HCT116 (cell line): ENCODE measurements at places on chromosomes 3 and 15.

DNA sequence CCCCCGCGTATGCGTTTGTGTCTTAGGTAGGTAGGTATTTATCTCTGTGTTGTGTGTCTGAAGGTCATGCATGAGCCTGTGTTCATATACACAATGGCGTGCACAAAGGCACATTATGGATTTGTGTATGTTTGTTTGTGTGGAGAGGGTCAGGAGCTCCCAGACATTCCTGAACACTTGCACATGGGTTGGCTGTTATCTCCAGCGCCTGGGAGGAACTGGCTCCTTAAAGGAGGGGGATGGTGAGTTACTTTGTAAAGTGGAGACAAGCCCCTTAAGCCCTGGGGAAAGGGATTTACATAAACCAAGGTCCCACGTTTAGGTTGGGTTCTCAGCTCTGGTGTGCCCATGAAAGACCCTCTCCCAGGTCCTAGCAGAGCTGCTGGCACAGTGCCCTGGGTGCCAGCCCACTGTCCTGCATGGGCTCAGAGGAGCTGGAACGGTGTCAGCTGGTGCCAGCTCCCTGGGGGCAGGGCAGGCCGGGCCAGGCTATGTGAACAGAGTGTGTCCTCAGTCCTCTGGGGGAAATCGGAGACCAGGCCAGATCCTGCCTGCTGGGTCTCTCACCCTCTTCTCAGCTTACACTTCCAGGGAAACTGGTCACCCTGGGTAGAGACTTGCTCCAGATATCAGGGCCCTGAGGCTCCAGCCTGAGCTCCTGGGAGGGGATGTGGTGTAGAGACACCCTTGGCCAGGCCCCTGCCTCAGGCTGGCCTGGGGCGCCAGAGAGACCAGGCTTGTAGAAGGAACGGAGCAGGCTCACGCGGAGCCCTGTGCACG lies 25.1 kb downstream of the SNX33 start:
- DNase-seq, result no peak

DNA sequence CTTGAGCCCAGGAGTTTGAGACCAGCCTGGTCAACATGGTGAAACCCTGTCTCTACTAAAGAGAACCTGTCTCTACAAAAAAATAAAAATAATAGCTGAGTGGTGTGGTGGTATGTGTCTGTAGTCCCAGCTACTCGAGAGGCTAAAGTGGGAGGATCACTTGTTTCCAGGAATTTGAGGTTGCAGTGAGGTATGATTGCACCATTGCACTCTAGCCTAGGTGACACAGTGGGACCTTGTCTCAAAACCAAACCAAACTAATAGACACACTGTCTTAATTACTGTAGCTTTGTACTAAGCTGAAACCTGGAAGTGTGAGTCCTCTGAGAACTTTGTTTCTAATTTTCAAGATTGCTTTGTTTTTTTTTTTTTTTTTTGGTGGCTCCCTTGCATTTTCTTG lies 30.4 kb downstream of the MGA start:
- DNase-seq, result no peak

DNA sequence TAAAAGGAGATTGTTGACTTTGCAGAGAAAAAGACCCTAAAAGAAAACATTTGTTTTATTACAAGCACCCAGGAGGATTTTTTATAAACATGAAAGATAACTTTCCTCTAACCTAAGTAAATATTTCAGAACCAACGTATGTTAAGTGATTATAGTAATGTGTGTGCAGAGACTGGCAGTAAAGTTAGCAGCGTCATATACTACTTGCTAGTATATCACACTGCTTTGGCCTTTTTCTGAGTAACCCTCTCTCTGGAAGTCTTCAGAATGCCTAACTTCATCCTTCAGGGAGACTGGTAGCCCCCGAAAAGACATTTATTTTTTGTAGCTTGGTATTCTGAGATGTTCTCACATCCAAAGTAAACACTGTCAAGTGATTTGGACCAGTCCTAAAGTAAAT lies 17.9 kb downstream of the UBE2E1 start:
- DNase-seq, result no peak

DNA sequence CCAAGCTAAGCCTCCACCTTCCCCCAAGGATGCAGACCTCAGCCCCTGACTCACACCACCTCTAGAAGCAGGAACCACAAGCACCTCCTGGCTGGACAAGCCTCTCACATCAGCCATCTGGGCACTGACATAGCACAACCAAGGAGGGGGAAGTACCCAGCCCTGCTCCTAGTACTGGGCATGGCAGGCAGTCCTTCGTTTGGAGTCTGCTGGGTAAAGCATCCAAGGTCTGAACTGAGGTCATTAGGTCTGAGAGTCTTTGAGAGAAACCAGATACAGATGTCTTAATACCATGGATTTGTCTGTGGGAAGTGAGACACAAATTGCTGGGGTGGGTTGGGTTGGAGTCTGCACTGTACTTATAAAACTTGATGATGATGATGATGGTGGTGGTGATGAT lies 61.8 kb downstream of the CCDC33 start:
- DNase-seq, result no peak

DNA sequence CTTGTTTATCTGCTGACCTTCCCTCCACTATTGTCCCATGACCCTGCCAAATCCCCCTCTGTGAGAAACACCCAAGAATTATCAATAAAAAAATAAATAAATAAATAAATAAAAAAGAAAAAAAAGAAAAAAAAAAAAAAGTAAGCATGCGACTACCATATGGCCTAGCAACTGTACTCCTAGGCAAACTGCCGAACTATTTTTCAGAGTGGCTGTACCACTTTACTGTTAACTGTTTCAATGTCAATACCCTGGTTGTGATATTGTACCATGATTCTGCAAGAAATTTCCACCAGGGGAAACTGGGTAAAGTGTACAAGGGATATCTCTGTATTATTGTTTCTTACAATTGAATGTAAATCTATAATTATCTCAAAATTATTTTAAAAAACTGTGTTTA lies 41.3 kb upstream of the MAP4 start:
- DNase-seq, result no peak

DNA sequence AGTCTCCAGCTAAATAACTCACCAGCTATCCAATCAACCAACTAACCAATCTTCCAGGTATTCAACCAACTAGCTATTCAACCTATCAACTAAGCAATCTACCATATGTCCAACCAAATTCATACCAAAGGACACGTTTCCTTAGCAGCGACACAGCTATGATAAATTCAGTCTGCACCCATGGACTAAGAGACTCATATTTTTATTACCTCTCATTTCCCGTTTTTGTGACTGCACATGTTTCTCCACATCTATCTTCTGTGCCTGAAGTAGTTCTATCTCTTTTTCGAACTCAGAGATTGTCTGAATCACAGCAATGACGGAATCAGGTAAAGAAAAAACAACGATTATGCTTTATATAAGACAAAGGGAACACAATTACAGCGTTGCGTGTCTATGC lies 34.0 kb upstream of the GNB5 start:
- no peak for DNase-seq

DNA sequence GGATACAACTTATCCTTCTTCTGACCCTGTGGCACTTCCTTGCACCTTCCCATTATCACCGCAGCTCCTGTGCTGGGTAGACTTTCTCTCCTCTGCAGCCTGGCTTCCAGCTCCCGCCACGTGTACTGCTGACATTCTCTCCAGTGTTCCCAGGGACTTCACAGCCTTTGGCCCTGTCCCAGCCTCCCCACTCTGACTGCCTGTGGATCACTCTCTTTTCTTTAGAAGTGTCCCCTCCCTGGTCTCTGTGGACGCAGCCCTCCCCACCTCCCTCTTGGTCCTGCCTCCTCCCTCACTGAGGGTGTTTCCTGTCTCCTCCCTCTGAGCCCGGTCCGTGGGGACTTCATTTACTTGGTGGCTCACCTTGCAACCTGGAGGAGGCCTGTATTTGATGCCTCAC lies 17.4 kb downstream of the PDIA5 start:
- no peak for DNase-seq

DNA sequence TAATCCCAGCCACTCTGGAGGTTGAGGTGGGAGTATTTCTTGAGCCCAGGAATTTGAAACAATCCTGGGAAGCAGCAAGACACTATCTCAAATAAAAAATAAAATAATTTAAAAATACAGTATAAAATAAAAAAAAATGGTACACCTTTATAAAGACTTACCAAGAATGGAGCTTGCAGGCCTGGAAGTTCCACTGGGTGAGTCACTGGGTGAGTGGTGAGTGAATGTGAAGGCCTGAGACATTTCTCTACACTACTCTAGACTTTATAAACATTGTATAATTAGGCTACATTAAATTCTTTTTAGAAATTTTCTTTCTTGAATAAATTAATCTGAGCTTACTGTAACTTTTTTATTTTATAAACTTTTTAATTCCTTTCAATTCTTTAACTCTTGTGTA lies 609.1 kb upstream of the BCHE start:
- DNase-seq, result no peak

GRCh38 chr15:37149146-37149545 lies 48.8 kb upstream of the MEIS2 start:
- no peak for DNase-seq

DNA sequence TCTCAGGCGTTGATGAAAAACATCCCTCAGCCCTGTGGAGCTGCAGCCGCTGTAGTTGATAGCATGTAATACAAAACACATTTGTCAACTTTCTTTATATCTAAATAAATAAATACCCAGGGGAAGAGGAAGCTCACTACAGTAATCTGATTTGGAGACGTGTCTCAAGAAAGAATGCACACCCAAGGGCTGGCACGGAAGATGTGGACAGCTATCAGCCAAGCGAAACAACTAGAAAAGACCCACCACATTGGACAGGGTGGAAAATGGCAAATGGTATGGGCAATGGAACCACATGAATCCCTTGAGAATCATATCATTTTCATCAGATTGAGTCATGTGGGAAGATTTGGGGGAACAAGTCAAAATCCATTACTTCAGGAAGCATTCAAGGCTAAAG lies 43.1 kb upstream of the ALDH1A3 start:
- DNase-seq, result no peak

- DNase-seq, result no peak
Observed at GRCh38 chr3:130916507-130917167, 22.8 kb downstream of the ATP2C1 start.

DNA sequence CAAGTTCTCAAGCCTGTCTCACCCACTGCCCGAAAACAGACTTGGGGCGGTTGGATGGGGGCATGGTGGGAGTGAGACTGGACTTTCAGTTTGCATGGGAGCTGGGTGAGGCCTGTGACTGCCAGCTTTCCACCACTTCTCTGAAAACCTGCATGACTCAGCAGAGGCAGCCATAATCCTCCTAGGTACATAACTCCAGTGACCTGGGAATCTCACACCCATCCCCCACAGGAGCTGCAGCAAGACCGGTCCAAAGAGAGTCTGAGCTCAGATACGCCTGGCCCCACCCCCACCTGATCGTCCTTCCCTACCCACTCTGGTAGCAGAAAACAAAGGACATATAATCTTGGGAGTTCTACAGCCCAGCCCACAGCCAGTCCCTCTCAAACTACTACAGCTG lies 107.2 kb downstream of the NSMCE3 start:
- DNase-seq, result no peak

GRCh38 chr3:78163379-78163778 lies 1123.5 kb downstream of the ROBO2 start:
- DNase-seq, result no peak

DNA sequence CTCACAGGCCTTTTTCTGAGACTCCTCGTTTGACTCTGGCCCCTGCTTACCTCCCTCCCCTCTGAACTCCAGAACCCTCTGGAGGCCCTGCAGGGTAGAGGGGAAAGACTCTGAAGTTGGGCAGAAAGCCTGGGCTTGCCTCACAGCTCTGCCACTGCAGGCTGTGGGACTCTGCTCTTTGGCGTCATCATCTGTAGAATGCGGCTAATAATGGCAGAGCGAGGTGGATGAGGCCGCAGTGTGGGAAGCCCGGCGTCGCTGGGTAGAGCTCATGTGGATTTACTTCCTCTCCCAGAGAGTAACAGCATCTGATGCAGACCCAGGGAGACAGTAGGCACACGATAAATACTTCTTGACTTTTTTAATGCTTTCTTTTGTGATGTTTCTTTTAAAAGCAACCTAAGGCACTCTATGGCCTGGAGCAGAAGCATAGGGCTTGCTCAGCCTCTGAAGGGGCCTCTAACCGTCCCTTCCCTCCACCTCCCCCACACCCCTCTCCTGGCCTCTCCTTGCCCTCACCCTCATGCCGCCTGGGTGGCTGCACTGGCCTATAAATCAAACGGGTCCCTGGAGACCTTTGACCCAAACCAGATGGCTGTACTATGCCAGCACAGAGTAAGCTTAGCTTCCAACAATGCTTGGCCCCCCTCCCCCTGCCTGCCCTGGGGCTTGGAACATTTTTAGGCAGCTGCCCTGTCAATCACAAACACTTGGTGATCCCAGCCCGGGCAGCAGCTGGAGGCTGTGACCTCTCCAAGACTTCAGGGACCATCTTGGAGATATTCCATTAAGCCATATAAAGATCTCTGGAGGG lies 32.9 kb downstream of the SPSB4 start:
- DNase-seq, result no peak

DNA sequence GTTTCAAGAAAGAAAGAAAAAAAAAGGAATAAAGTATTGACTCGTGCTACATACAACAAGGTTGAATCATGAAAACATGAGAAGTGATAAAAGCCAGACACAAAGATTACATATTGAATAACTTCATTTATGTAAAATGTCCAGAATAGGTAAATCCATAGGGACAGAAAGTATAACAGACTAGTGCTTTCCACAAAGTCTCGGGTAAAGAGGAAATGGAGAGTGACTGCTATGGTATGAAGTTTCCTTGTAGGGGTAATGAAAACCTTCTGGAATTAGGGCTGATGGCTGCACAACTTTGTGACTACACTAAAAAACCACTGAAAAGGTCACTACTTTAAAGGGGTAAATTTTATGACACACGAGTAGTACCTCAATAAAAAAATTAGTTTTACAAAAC lies 13.0 kb downstream of the LRRFIP2 start:
- DNase-seq, result no peak

GRCh38 chr15:92603278-92603677 lies 52.3 kb downstream of the FAM174B start:
- no peak for DNase-seq

GRCh38 chr3:163957072-163957471 lies 1121.2 kb downstream of the SI start:
- no peak for DNase-seq
